Glutamatergic neuron (in vitro differentiated cells): ENCODE measurements at places on chromosomes 4 and X.

- no peak for DNase-seq
These were observed 34.0 kb downstream of the BANK1 start for GRCh38 chr4:101824500-101824899.

- no peak for DNase-seq
These were observed 13.3 kb downstream of the IDS start for GRCh38 chrX:149491812-149492211.

DNA sequence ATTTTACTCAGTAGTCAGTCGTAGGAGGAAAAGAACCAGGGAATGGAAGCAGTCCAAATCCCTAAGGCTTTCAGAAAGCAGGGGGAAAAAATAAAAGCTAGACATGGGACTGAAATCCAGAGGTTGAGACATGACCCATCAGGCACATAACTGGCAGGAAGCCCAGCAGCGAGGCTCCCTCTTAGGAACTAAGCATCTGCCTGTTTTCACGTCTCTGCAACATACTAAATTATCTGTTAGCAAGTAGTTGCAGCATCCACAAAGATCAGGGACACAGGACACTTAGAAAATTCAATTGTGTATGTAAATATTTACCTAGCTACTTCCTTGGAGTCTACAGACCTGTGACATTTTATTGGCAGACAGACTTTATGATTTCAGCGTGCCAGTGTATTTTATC, 118.0 kb upstream of the EDNRA start:
- DNase-seq: no peak

GRCh38 chrX:139093201-139093600, 381.7 kb upstream of the FGF13 start:
- no peak for DNase-seq

DNA sequence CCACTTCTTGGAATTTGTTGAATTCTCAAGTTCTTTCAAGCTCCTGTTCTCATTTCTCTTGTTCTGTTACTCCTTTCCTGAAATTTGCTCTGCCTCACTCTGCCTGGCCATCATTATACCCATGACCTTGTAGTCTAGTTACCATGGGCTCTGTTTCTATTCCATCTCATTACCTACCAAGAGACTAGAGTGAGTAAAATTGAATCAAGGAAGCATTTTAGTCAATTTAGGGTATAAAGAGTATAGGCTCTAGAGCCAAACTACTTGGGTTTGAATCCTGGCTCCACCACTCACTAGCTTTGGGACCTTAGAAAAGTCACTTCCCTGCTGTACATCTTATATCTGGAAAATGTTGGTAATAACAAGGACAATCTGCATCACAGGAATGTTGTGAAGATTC, 2.2 kb downstream of the ALAS2 start:
- no peak for DNase-seq

DNA sequence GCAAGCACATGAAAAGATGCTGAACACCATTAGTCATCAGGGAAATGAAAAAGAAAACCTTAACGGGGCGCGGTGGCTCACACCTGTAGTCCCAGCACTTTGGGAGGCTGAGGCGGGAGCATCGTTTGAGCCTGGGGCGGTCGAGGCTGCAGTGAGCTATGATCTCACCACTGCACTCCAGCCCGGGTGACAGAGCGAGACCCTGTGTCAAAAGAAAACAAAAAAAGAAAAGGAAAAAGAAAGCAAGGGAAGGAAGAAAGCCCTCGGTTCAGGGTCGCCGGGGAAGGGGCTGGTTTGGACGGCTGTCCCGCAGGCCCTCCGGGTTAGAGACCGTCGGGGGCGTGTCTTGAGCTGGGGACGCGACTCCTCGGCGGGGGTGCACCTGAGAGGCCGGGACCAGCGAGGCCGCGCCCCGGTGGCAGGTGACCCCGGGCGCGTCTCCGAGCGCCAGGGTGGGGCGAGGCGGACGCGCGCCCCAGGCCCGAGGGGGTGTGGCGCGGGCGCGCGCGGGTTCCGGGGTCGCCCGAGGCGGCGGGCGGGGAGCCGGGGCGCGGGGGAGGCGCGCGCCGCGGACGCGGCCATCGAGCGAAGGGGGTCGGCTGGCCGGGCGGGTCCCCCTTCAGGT, 478 bp upstream of the PLXNA3 start:
- DNase-seq: peak; percentile 43

GRCh38 chr4:91846233-91846632, 457.5 kb upstream of the GRID2 start:
- DNase-seq: no peak

- DNase-seq: no peak
These were observed 686.0 kb downstream of the STPG2 start for GRCh38 chr4:97457253-97457652.

DNA sequence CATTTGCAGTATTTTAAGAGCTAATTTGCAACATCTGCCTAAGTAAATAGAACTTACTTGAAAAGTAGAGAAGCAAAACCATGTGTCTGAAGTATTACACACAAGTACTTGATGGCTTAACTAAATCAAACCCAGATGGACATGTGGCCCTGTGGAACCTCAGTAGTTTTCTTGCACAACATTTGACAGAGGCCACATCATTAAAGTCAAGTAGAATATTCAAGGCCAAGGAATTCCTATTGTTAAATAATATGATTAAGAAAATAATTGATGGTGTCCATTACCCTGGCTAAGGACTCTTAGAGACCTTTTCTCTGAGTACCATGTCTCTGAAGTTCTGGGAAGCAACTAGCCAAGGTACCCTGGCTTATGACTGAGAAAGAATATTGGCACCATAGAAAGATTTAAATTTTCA, 135.4 kb upstream of the OTUD4 start:
- DNase-seq: no peak

GRCh38 chr4:137664046-137664387, 131.7 kb upstream of the PCDH18 start:
- no peak for DNase-seq

GRCh38 chr4:115453416-115453815, 340.0 kb upstream of the NDST4 start:
- no peak for DNase-seq

DNA sequence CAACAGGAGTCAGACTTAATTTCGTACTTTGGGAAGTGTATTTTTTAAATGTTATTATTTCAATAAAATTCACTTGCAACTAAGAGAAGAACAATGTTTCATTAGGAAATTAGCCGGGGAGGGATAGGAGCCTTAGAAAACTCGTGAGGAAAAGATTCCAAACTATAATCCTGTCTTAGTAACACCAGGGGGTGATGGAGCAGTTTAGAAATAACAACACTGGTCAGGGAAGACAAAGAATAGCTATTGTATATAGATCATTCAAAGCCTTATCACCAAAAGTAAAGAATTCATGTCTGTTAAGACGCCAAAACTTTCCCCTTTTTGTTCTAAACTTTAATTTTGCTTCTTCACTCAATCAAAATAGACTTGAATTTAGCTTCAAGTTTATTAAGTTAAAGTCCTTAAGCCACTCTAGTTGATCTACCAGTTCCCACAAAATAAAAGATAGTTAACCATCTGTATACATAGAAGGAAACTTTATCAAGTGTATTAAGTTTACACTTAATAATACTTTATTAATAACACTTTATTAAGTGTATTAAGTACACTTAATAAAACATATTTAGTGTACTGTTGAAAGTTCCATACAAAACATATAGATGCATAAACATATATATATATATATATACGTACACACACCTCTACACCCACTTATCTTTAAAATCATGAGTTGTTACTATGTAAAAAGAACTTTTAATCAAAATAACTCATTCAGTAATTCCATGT, 60.5 kb downstream of the ARAP2 start:
- no peak for DNase-seq

DNA sequence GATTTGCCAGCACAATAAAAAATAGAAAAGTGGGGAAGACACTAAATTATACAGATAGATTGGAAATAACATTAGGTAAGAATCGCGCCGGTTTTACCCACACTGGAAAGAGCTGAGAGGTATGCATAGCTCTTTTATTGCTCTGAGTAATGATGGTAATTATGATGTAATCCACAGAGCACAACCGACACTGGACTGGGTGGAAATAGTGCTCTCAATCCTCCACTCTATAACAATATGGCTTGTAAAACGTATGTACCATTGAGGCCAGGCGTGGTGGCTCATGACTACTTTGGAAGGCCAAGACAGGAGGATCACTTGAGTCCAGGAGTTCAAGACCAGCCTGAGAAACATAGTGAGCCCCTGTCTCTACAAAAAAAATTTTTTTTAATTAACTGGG, 104.3 kb upstream of the RAPGEF2 start:
- no peak for DNase-seq

DNA sequence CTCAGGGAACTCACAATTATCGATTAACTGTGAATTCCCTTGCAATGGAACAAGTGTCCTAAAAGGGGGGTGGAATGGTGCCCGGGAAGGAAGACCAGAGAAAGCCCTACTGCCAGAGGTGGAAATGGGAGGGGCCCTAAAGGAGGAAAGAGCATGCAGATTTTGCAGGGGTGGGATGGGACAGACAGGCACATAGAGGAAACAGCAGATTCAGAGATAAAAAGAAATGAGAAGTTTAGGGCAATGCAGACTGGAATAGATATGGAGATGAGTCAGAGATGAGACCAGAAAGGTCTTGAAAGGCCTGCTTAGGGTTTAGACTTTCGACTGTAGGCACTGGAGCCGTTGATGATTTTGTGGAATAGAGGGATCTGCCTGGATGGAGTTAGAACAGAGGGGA, 57.4 kb upstream of the PITX2 start:
- no peak for DNase-seq

DNA sequence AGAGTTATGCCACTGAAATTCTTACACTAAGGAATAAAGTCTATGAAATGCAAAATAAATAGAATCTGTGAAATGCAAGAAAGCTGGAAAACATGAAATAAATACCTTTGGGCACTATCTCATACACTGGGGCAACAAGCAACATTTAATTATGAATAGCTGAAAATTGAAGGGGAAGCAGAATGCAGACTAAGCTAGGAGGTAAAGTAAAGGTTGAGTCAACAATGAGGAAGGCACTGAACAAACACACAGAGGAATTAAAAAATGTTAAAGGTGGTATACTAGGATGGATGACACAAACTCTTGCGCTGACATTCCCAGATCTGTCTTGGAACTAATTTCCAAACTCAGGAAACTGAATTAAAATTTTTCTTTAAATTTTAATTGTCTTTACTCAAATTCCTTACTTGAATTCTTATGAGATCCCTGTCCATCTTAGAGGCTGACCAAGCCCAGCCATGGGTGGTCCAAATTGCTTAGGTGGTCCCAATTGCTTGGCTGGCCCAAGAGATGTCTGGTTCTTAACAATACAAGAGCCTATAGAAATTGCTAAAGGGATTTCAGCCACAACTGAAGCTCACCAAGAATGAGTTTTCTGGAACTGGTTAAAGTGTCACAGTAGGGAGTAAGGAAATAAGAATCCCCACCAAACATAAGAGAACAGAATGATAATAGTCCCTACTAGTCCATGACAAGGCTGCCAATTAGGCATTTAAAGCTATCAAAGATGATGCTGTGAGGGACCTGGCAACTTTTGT, 41.3 kb upstream of the ZCCHC13 start:
- no peak for DNase-seq

DNA sequence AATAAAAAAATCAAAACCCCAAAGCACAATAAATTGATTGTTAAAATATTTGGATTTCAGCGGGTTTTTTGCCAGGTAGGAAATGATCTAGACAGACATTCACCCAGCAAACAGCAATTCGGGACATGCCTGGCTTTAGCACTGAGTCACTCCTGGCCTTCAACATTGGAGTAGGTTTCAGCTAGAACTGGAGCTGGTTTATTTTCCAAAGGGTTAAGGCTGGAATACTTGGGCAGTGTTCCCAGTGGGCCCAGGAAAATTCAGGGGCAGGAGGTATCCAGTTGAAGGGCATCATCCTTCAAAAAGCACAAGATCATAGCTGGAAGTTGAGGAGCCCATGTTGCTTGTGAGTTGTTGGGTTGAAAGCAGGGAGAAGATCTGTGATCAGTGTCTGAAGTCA, 41.0 kb downstream of the TXLNG start:
- no peak for DNase-seq

- no peak for DNase-seq
These were observed 127.0 kb upstream of the ETNPPL start for GRCh38 chr4:108889696-108890483.

- no peak for DNase-seq
These were observed 82.4 kb downstream of the MTNR1A start for GRCh38 chr4:186472948-186473347.

GRCh38 chr4:176784816-176785215, 7.9 kb downstream of the VEGFC start:
- no peak for DNase-seq

DNA sequence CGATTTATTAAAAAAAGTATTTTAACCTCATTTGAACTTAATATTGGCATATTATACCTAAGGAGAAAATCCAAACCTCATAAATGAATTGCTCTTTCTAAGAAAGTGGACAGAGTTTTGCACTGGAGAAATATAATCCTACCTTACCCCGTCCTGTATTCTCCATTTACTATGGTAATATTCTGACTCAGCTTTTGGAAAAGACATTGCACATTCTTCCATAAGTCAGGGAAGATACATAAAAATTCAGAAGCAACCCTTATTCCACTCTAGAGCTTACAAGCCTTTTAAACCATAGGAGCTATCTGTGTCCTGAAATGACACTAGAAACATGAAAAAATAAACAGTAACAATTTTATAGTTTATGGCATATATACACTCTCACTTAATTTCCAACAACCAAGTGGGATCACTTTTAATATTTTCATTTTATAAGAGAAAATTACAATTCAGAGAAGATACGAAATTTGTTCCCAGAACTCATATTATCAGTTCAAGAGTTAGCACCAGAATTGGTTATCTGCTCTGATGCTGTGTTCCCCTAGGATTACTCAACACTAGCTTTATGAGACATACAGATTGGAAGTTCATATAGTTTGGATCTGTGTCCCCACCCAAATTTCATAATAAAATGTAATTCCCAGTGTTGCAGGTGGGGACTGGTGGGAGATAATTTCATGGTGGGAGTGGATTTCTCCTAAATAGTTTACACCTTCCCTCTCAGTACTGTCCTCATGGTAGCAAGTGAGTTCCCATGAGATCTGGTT, 359.4 kb downstream of the ARAP2 start:
- DNase-seq: no peak

GRCh38 chrX:26026179-26026578, 112.0 kb upstream of the MAGEB18 start:
- no peak for DNase-seq

GRCh38 chr4:143186212-143186611, 1.5 kb downstream of the USP38 start:
- DNase-seq: no peak

- DNase-seq: no peak
These were observed 42.9 kb upstream of the SPRY1 start for GRCh38 chr4:123353656-123354055.

DNA sequence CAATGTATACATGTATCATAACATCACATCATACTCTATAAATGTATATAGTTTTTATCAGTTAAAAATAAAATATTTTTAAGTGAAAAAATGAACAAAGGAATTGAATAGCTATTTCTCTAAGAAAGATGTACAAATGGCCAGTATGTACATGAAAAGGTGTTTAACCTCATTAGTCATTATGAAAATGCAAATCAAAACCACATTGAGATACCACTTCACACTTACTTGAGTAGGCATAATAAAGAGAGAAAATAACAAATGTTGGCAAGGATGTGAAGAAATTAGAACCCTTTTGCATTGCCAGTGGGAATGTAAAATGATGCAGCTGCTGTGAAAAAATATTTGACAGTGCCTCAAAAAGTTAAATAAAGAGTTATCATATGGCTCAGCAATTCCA, 95.5 kb downstream of the IRS4 start:
- no peak for DNase-seq

- DNase-seq: no peak
These were observed 2.5 kb downstream of the PGRMC1 start for GRCh38 chrX:119238557-119238956.

GRCh38 chr4:2793586-2794485, 951 bp downstream of the SH3BP2 start:
- DNase-seq: peak; percentile 38
